ENCODE measurements at places on chromosomes 2 and 18.

DNA sequence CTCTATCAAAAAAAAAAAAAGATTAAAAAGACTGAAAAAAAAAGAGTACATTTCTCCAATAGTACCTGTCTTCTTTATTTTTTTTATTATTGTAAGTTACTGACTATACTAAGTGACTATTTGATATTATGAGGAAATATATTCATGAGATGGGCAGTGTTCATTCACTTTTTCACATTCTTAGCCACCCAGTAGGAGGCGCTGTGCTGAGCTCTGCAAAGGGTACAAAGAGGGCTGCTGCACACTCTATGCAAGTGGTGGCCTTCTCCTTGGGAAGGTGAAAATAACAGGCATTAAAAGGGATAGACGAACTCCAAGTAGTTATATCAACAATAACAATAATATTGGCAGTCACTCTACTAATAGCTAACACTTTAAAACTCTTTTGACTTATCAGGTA is 1034.9 kb upstream of the FANCL start:
- DNase-seq: no peak

GRCh38 chr2:191846515-191847476 is at the start of gene CAVIN2:
CAVIN2 (minus strand) TSS chr2:191847088; CDS start chr2:191846925, 163 bp downstream.
- no peak for DNase-seq

DNA sequence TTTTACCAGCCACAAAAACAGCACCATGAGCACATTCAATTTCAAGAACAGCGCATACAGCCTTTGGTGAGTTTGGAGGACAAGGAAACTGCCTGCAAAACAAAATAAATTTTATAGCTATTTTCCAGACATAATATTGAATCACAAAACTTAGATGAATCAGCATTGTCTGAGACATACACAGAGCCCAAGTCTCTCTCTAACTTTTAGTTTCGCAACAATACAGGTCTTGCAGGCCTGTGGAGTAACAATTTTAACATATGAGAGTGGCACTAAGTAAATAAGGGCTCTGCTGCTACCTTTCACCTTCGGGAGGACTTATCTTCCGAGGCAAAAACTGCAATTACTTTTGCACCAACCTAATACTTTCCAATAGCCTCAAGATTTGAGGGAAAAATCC is 56.1 kb upstream of the PEX13 start:
- DNase-seq: no peak

DNA sequence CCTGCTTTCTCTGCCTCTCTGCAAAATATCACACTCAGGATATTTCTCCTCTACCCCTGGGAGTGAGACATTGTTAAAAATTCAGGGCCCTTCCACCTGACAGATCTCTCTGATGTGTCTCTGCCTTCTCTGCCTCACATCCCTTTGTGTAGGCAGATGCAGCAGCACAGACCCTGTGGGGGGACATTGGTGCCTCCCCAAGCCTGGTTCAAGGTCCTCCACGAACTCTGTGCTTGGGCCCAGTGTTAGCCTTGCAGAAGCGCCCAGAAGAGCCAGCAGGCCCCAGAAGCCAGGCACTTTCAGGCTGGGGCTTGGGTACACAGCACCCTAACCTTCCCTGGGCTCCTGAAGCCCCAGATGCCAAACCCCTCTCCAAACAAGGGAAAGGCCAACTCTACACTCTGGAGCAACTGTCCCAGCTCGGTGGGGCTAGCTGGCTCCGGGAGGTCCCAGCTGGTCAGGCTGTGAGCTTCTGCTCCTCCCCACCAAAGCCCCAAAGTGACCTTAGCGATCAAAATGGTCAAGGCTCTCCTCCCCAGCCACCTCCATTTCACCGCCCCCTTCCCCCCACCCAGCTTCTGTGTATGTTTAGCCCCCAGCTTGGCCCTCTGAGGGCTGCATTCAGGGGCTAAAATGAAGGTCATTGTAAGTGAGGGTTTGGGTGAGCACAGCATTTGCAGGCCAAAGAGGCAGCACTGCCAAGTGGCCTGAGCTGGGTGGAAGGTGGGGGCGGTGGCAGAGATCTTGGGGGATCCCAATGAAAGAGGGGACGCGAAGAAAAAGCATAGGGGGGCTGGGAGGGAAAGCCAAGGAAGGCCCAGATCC is 2.6 kb downstream of the HOXD9 start:
- DNase-seq: no peak

- no peak for DNase-seq
These were observed 240.2 kb downstream of the TGIF1 start for GRCh38 chr18:3689986-3690763.

- DNase-seq: no peak
These were observed 297.6 kb upstream of the STON1 start for GRCh38 chr2:48232351-48232750.

DNA sequence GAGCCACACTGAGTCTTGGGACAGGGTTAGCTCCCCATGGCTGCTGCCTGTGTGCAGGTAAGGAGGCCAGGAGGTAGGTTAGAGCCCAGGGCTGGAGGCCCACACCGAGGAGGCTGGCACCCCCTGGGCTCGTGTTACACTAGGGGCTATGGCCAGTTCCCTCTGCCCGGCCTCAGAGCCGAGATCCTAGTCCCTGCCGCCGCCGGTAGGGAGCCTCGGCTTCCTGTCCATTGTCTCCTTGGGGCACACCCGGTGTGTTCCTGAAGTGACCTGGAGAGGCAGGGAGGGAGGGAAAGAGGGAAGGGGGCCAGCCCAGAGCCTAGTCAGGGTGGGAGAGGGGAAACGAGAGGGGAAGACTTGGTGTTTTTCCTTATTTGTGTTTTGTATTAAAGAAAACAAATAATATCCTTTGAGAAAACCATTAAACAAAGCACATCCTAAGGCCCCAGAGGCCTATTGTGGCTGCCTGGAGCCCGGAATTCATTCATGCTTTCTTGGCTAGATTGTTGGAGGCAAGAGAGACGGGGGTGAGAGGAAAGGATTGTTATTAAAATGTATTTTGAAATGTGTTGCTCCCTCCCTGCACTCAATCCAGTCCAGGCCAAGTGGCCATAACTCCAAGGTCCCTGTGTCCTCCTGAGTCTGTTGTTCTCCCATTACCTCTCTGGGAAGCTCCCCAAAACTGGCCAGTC is 170.7 kb downstream of the CTIF start:
- no peak for DNase-seq

DNA sequence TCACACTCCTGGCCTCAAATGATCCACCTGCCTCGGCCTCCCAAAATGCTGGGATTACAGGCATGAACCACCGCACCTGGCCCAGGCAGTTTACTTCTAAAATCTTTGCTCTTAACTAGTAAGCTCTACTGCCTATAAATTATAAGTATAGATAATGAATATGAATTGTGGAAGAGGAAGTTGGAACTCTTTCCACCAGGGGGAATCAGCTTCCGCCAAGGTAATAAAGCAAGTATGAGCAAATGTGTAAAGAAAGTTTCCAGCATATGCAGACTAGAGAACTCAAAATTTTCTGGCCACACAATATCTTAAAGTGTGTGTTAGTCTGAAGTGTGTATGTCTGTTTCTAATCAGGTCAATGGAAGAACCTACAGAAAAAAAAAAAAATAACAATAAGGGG is 68.1 kb downstream of the RMDN2 start:
- no peak for DNase-seq

DNA sequence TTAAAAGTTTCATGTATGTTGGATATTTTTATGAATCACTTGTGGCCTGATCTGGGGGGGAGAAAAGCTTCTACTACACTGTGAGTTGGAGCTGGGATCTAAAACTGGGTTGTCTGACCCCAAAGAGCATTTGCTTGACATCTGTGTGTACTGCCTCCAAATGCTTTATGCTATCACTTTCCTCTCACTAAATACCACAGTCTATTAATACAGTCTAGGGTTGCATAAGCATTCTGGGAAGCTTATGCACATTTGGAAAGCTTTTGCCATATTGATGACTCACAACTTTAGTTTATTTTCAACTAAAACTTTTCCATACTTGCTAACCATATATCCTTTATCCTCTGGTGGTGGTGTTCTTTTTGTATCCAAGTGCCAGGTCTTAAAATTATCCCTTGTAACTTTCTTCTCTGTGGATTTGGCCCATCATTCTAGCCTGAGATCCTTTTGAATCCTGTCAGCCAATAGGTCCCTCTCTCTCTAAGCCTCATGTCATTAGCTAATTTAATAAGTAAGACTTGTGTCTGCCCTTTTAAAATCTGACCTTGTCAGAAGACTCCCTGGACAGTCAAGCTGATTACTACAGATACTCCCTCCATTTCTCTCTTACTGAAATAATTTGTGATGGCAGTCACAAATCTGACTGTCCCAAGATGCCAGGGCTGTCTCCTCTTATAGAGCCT is 72.7 kb downstream of the NXPH2 start:
- DNase-seq: no peak

DNA sequence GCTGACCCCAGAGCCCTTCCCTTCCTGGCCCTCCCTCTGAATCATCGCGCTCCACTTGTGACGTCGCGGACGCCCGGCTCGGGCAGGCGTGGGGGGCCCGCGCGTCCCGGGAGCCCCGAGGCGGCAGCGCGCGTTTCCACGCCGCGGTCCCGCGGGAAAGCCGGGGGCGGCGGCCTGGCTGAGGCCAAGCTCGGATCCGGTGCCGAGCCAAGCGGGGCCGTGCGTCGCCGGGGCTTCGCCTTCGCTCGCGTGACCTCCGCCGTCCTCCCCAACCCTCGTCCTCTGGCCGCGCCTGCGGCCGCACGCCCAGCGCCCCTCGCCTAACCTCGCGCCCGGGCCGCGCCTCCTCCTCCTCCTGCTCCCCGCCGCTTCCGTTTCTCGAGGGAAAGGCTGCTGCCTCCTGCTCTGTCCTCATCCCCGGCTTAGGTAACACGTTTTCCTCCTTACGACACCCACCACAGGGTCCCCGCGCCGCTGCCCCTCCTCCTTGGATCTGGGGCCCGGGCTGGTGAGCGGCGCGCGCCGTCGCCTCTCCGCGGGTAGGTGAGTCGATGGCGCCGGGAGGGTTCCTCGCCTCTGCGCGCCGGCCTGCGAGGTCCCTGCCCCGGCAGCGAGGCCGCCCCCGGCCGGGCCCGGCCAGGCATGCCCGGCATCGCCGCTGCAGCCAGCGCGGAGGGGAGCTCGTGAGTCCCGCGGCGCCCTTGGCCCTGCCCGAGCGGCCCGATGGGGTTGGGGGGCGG is at the start of gene INPP1:
Gene INPP1, plus strand, starts transcription at position 54 of the 740 bp plus-strand sequence. CDS start 16,514 bp downstream, outside the sequence.
- DNase-seq: no peak

DNA sequence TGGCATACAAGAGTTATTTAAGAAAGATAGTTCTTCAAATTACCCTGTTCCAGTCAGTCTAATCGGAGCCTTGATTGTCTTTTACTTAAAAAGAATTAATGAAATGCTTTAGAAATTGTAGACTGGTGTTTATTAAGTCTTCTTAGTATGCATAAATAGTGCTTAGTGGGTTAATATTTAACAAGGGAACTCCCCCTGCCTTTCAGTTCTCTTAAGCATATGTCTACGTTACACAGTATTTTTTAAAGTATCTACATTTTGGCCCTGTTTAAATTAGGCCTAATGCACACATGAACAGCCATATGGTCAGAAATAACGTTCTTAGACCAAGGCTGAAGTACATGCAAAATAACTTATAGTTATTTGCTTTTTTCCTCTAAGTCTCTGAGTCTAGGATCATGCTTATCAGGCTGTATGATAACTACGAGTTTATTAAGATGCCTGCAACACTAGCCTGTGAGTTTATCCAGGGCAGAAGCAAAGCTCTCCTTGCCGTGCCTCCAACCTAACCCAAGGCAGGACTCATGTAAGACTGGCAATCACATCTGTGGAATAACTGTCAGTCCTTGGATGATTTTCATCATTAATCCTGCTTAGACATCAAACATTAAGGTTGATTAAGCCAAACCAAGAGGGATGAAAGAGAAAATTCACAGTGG is 6.7 kb downstream of the BCL2 start:
- DNase-seq: no peak

DNA sequence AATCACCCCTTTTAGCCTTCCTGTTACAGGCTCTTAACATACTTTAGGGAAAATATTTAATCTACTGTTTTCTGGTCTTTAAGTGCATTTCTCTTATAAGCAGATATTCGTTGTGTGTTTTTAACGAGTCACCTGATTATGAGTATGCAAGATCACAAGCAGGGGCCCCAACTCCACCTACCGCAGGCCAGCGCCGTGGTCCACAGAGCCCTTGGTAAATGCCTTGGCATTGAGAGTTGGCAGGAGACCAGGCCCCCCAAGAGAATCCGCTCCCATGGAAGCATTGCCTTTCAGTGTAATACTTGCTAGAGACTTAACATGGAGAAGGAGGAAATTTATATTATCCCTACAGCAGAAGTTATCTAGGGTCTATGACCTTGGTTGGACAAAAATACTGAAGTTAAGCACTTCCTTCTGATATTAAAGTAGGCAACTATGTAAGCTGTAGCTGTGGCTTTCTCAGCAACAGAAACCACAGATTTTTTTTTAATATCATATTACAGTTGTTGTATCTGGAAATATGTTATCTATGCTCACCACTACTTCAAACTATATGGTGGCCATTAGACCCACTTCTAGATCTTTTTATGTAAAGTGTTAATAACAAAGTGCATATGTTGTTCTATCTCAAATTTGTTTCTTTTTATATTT is 241.8 kb upstream of the MGAT5 start:
- DNase-seq: no peak

DNA sequence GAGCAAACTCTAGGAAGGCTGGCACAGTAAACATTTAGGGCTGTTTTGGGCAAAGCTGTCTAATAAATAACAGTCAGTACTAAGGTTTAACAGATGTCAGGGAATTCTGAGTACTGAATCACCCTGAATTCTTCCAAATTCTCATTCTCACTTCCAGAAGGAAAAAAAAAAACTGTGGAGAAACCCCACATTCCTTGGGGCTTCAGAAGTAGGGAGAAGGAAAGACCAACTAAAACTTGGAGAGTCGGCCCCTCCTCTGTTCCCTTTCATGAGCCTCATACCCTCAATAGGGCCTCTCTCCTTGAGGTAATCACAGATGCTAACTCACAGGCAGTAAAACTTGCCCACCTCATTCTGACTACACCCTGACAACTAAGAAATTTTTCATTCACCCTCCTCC is 62.1 kb downstream of the CCDC148 start:
- DNase-seq: no peak

GRCh38 chr2:30404319-30405259 is 42.5 kb upstream of the LCLAT1 start:
- DNase-seq: no peak

DNA sequence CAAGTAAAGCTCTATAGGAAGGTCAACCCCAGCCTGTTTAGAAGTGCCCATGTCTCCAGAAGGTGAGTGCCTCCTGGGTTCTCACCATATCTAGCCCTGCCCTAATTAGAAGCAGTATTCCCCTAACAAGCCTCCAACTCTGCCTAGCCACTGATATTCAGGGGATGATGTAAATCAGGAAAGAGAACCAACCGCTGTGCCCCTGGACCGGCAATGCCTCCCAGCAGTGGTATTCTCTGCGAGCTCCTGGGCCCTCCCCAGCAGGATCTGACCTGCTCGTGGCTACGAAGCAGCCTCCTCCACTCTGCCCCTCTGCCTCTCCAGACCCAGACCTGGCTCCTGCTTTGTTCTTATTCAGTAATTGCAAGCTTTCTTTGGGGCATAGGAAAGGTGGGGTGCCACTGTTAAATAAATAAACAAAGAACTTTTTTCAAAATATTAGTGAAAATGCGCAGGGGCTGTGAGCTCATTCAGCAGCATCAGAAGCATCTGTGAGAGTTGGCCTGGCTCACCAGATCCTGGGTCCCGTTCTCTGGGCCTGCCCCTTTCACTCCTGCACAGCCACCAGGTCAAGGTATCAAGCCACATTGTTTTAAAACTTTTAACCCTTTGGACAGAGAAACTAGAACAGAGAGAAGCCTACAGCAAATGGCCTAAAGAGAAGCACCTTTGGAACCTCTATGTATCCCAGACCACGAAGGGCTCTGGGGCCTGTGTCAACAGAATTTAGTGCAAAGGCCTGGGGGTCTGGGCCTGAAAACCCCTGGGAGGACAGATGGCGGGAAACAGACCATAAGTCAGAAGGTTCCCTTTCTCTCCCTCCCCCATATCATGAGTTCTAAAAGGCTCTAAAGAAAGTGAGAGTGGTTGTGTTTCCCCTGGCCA is 11.9 kb downstream of the MREG start:
- no peak for DNase-seq
